ENCODE measurements at places on chromosomes 3 and 15.

DNA sequence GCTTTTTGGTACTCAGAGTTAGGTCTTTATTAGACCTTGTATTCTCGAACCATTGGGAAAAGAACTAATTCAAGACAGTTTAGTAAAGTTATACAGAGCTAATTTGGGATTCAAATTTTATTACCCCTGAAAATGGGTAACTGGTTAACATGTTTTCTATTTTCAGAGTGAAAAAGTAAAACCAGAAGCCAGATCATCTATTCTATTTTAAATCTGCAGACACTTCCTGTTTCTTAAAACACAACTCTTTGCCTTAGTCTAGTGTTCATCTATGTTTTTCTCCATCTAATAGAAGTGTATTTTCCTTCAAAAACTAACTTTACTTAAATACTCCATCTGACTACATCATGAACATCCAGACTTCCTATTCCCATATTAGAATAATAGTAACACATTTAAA, 113.4 kb downstream of the CCNL1 start:
- no peak for DNase-seq

DNA sequence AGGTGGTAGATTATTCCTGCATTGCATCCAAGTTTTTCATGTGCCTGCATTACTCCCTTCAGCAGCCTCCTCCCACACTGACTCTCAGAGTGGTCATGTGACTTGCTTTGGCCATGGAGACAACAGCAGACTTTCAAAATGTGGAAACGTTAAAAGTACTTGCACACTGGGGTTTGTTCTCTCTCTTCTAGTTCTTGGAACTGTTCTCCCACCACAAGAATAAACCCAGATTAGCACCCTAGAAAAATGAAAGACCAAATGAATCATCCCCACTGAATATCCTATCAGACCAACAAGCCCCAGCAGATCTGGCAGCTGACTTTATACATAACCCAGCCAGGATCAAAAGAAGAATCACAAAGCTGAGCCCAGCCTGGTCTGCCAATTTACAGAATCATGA, 398.5 kb downstream of the VPS13C start:
- DNase-seq: no peak

- no peak for DNase-seq
These were observed 453.7 kb downstream of the NAALADL2 start for GRCh38 chr3:175312791-175313190.

DNA sequence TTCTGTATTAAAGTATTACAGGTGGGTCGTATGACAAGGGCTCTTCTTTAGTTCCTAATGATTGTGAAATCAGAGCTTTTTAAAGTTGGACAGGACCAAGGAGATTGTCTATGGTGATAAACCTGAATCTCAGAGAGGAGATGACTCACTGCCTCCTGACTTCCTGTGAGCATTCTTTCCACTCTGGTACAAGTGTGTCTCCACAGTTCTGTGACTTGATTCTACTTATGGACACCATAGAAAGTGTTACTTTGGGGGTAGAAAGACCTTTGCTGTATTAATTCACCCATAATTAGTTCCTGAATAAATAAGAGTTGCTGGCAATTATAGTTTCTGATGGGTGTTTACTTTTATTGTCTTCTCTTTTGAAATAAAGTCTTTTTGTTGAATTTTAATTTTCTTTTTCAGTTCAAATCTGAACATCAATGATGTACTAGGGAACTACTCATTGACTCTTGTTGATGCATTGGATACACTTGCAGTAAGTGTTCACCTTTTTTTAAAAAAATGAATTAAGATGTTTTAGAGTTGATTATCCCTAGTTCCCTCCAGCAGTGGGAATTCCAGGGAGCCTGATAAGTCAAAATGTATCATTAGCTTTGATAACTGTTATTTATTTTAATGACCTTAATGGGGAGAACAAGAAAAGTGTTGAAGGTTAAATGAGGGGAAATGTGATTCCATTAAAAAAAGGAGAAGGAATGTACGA, 7.4 kb downstream of the EDEM1 start:
- DNase-seq: peak; percentile 91

DNA sequence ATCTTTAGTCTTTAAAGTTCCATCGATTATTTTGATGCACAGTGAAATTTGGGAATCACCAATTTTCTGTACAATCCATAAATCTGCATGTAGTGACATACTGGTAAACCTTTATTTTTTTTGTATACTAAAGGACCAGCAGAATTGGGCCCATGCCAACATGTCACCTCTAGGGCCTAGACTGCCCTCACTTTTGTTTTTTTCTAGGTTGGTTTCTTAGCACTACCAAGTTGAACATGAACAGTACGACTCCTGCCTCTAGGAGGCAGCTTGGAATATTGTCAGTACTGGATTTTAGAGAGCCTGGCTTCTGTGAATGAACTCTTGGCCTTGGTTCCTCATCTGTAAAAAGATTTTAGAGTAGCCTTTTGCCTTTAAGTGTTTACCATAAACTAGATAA, 32.3 kb downstream of the NKIRAS1 start:
- DNase-seq: no peak

DNA sequence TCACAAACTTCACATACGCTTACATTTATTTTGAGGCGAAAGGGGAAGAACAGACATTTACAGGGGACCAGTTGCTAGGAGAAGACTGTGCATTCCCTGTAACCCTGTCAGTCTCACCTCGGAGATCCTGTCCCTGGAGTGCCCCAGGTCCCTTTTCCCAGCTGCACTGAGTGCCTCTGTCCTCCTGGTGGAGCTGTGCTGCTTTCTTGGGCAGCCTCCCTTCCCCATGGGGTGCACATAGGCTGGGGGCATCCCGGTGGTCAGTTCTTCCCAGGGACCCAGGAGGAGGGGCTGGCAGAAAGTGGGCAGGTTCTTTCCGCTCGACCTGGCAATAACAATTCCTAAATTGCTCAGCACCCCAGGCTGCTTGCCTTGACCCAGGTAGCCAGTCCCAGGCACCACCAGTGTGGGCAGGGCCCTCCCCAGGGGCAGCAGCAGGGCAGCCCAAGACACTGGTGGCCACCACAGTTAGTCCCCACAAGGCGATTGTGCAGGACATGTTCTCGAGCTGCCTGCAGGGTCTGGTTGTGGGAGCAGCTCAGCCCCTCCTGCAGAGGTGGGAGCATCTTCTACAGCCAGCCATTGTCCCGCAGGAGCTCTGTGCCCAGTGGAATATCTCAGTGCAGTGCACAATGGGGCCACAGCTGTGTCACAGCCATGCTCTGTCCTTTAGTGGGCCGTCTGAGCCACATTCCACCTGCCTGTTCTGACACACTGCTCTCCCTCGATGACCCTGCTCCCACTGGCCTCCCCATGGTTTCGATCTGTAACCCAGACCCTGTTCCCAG, 36.3 kb downstream of the APBA2 start:
- no peak for DNase-seq
